Chondrocyte (in vitro differentiated cells): ENCODE measurements at places on chromosomes 7 and 10.

GRCh38 chr7:155206318-155207020 lies 91.2 kb upstream of the INSIG1 start:
- H3K36me3 ChIP-seq, result no peaks in the 10 kb centered on the region
- peak overlapping the region; percentile 98 for H3K27ac ChIP-seq
- no peaks in the 10 kb centered on the region for H3K27me3 ChIP-seq
- DNase-seq, result no peak

GRCh38 chr10:18822156-18822555 lies 162.9 kb downstream of the ARL5B start:
- no peak overlapping the region for H3K4me3 ChIP-seq
- no peak overlapping the region for H3K27ac ChIP-seq

DNA sequence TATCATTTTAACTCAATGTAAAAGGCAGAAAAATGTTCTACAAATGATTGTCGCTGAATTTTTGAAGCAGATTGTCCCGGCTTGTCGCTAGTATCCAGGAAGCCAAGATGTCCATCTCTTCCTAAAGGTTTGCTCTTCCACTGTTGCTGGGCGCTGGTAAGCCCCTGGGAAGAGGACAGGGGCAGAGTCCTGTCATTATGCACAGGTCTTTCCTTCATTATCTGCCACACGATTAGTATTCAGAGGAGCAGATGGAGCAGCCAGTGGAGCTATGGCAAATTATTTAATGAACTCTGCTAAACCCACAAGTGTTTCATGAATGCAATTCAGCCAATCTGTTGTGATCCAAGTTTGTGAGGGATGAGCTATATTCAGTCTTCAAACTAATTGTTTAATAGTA lies 499.1 kb upstream of the NRP1 start:
- H3K36me3 ChIP-seq, result no peaks in the 10 kb centered on the region
- no peak for DNase-seq
- no peak overlapping the region for H3K27ac ChIP-seq
- H3K27me3 ChIP-seq, result no peaks in the 10 kb centered on the region
- H3K4me1 ChIP-seq, result no peaks in the 10 kb centered on the region
- no peak overlapping the region for H3K4me3 ChIP-seq

DNA sequence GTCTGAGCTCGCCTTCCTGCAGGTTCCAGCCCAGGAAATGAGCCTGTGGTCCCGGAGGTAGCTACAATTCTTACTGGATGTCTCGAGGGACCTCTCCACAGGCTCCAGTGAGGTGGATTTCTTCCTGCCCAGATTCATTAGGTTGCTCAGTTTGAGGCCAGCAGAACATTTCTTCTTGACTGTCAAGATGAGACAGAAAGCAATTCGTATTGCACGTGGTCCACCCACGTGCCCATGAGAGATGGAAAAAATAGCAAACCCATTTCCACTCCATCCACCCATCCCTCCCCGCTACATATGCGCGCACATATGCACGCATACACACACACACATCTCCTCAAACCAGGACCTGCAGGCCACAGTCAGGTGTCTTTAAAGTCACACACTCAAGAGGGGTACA lies 68.7 kb downstream of the VWA2 start:
- H3K27me3 ChIP-seq, result no peaks in the 10 kb centered on the region
- DNase-seq, result no peak
- no peaks in the 10 kb centered on the region for H3K36me3 ChIP-seq
- no peak overlapping the region for H3K27ac ChIP-seq

GRCh38 chr7:25515633-25516275 lies 287.5 kb upstream of the NPVF start:
- no peak overlapping the region for H3K4me3 ChIP-seq
- H3K27me3 ChIP-seq, result peaks cover 2% of the 10 kb centered on the region
- no peak for DNase-seq
- no peaks in the 10 kb centered on the region for H3K36me3 ChIP-seq

GRCh38 chr10:24707445-24707844 lies 16.2 kb downstream of the ARHGAP21 start:
- H3K27ac ChIP-seq, result no peak overlapping the region
- H3K4me3 ChIP-seq, result no peak overlapping the region
- peaks cover 39% of the 10 kb centered on the region for H3K4me1 ChIP-seq
- H3K36me3 ChIP-seq, result peaks cover 1% of the 10 kb centered on the region
- no peaks in the 10 kb centered on the region for H3K27me3 ChIP-seq
- DNase-seq, result no peak
